ENCODE measurements at places on chromosomes 3 and 15. TPM values are rescaled to one million over a fixed set of nuclear protein-coding genes. Genes with fewer than 3 reads are reported as not detected.

Gene HTR3E
- not detected for total RNA-seq

Gene GPR160
- not detected for total RNA-seq

Gene TMEM202
- not detected for total RNA-seq

- DNase-seq = no peak
- no peaks in the 10 kb centered on the region for H3K27me3 ChIP-seq
- peaks cover 50% of the 10 kb centered on the region for H3K36me3 ChIP-seq
- no peak overlapping the region for H3K27ac ChIP-seq
- no peak overlapping the region for H3K4me3 ChIP-seq
These were observed 610.0 kb downstream of the FOXP1 start for GRCh38 chr3:70973558-70973957.

DNA sequence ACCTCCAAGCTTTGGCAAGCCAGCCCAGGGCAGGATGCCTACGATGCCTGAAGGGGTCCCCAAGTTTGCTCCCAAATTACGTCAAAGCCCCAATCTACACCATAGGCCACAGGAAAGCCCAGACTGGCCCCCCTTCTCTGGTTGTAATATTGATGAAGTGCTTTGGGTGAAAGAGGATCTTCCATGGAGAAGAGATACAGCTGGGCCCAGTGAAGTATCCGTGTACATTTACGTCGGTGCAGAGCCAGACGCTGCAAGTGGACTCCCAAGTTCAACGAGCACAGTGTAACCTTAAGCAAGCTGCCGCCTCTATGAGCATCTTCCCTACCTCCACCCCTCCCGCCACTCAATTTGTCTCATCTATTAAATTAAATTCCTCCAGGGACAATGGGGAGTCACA lies 100.1 kb upstream of the TPM1 start:
- no peak for DNase-seq
- H3K27me3 ChIP-seq = no peaks in the 10 kb centered on the region
- H3K27ac ChIP-seq = no peak overlapping the region
- no peaks in the 10 kb centered on the region for H3K36me3 ChIP-seq
- no peak overlapping the region for H3K4me3 ChIP-seq

DNA sequence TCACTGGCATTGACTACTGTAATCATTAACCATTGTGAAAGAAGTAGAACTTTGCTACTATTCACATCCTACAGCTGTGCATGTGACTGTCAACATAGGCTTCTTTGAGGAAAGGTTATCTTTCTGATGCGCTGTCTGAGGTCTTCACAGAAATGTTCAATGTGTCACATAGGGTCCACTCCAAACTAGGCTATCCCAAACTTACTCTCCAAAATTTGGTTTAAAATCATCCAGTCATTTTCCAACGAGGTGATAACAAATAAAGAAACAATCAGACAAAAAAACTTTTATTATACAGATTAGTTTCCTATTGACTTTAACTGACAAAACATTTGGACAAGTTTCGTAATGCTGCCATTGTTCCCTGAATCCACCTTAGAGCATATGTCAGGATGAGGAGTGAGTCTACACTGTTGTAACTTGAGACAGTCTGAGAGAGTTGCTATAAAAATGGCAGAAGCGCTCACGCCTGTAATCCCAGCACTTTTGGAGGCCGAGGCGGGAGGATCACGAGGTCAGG lies 511.6 kb downstream of the PLOD2 start:
- no peak overlapping the region for H3K4me3 ChIP-seq
- H3K27ac ChIP-seq = no peak overlapping the region
- H3K4me1 ChIP-seq = no peaks in the 10 kb centered on the region
- no peaks in the 10 kb centered on the region for H3K27me3 ChIP-seq
- H3K36me3 ChIP-seq = no peaks in the 10 kb centered on the region

DNA sequence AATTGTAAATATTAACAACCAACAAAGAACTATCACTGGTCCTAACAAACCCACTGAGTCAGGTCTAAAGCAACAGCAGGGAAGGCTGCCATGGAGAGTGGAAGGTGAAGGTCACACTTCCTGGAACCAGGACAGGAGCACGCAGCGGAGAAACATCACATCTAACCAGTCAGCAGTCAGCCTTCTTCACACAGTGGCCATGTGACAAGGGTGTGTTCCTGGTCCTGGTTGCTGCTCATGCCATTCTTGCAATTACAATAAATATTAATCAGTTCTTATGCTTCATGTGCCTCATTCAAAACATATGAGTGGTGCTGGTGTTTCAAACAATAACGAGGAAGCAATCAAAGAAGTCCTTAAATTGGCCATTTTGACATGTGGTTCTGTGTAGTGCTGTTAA lies 162.8 kb downstream of the ARRDC4 start:
- no peaks in the 10 kb centered on the region for H3K36me3 ChIP-seq
- H3K27me3 ChIP-seq = no peaks in the 10 kb centered on the region
- no peak for DNase-seq
- peaks cover 7% of the 10 kb centered on the region for H3K4me1 ChIP-seq
- no peak overlapping the region for H3K27ac ChIP-seq

DNA sequence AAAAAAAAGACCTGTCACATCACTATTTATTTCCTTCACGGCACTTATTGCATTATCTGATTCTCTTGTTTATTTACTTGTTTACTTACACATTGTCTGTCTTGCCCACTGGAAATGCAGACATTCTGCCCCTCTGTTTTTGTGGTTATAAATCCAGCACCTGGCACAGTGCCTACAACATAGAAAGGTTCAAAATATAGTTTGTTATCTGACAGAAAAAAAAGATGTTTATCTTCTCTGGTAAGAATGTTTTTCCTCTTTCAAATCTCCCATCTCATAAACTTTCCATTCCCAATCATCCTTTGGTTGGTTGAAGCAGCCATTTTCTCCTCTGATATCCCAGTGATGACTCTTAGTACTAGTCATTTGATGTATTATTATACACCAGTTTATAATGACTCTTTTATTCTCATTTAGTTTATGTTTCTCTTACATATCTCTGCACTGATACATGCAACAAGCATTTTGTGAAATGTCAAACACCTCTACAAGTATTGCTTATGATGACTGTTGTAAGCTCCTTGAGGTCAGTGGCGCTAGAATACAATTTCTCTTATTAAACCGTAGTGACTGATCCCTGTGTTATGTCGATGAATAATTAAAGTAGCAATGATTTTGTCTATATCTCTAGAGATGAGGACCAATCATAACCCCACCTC lies 398.4 kb upstream of the TBL1XR1 start:
- no peak overlapping the region for H3K27ac ChIP-seq
- no peak overlapping the region for H3K4me3 ChIP-seq
- no peak for DNase-seq

DNA sequence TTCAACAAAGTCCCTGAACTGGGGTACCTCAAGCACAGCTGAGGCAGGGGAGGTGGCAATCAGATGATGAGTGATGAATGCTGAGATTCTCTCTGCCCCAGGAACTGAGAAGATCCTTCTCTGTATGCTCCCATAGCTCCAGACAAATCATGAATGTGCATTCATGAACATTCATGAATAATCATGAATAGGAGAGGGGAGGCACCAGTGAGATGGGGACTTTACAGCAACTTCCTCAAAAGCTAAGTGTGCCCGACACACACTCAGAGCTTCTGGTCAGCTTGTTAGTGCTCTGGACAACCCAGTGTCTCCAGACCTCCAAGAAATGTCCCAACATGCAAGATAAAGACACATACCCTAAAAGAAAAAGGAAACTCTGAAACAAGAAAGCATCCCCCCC lies 24.3 kb downstream of the LRRC2 start:
- DNase-seq = no peak
- H3K4me1 ChIP-seq = peaks cover 30% of the 10 kb centered on the region
- no peak overlapping the region for H3K27ac ChIP-seq
- no peaks in the 10 kb centered on the region for H3K27me3 ChIP-seq
- H3K36me3 ChIP-seq = no peaks in the 10 kb centered on the region
- no peak overlapping the region for H3K4me3 ChIP-seq

- H3K4me1 ChIP-seq = no peaks in the 10 kb centered on the region
- H3K4me3 ChIP-seq = no peak overlapping the region
- no peaks in the 10 kb centered on the region for H3K36me3 ChIP-seq
- DNase-seq = no peak
- H3K27ac ChIP-seq = no peak overlapping the region
These were observed 21.6 kb downstream of the REC114 start for GRCh38 chr15:73464602-73465001.

GRCh38 chr3:74357881-74358280 lies 256.6 kb downstream of the CNTN3 start:
- no peak overlapping the region for H3K27ac ChIP-seq
- H3K27me3 ChIP-seq = no peaks in the 10 kb centered on the region
- DNase-seq = no peak
- H3K4me3 ChIP-seq = no peak overlapping the region

- H3K36me3 ChIP-seq = no peaks in the 10 kb centered on the region
- no peak overlapping the region for H3K27ac ChIP-seq
- DNase-seq = no peak
- no peak overlapping the region for H3K4me3 ChIP-seq
- H3K4me1 ChIP-seq = no peaks in the 10 kb centered on the region
These were observed 170.5 kb upstream of the TBL1XR1 start for GRCh38 chr3:177367788-177368187.
